ENCODE measurements at places on chromosomes 16 and 17.

GRCh38 chr16:62391134-62391533 lies 354.9 kb upstream of the CDH8 start:
- DNase-seq, result no peak

DNA sequence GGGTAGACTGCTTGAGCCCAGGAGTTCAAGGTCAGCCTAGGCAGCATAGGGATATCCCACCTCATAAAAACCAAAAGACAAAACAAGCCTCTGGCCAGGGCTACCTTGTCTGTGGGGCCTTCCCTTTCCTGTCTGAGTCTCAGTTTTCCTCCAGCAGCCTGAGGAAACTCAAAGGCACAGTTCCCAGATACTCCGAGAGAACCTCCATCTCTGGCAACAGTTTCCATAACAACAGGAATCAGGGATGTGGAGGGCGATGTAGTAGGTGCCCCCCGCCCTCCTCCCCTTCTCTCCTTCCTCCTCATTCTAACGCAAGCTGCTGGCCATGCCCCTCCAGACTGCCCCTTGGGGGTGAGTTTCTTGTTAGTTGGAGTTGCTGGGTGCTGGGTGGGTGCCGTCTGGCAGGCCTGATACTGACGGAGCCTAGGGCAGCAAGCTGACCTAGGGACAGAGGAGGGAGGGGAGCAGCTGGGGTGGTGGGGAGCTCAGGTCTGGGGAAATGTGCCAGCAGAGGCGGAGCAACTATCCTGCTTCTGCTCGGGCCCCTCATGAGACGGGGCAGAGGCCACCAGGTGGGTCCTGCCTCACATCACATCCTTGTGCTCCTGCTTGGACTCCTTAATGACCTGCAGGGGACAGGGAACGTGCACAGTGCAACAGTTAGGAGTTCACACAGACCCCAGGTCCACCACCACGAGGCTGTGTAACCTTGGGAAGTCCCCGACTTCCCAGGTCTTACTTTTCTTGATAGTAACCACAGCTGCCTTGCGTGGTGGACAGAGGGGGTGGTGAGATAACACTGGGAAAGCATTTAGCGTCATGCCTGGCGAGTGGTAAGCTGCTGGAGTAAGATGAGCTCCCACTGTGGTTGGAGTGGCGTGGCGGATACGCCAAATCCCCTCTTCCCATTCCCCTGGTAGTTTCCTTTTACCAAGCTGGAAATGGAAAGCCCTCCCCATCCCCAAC lies 7.8 kb upstream of the EFTUD2 start:
- DNase-seq, result no peak

DNA sequence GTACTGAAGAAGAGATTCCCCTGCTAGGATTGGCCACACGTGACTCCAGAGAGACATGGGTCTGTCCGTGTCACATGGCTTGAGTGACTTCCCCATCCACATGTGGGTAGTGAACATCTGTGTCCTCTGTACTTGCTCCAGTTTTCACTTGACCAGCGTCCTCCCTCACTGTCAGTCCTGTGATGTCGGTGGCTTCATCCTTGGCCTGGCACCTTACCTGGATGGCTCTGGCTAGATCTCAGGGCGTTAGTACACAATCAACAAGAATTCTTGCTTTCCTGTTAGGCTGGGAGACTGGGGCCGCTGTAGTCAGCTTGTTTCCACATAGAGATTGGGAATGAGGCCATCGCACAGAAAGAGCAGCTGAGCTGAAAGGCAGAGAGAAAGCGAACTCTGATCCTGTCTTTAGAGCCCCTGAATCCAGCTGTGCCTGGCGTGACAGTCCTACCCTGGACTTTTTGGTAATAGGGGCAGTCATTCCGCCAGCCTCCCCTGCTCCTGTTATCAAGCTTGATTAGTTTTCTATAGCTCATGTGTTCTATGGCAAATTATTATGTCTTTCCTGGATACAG lies 227.3 kb downstream of the SNX29 start:
- no peak for DNase-seq

- peak; percentile 93 for DNase-seq
These were observed 58.7 kb upstream of the DLX4 start for GRCh38 chr17:49910094-49910857.

All from PC-9 (cell line).